NCI-H510A treated with DMSO at 0.1 percent for 48 hours (cell line): ENCODE measurements at places on chromosomes 4 and X.

GRCh38 chrX:41875142-41875541 is 48.2 kb downstream of the CASK start:
- no peak for DNase-seq

GRCh38 chrX:53281321-53281822 is at the start of gene IQSEC2:
IQSEC2 (minus strand) TSS chrX:53281584.
- DNase-seq = peak; percentile 6

GRCh38 chr4:73127839-73128453 is 58.4 kb upstream of the COX18 start:
- peak; percentile 16 for DNase-seq

DNA sequence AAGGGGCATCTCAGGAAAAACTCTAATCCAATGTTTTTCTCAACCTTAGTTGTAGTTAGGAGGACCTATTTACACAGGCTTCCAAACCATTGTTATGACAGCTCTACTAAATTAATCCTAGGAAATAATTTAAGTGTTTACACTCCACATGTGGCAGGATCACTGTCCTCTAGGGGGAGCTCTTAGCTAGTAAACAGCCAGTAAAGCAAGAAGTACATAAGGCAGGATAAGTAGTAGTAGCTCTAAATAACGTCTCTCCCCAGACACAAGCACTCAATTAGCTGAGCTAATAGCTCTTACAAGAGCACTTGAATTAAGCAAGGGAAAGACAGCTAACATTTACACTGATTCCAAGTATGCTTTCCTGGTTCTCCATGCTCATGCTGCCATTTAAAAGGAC is 37.3 kb downstream of the NUDT11 start:
- no peak for DNase-seq

GRCh38 chrX:130120321-130120731 is 10.0 kb upstream of the ELF4 start:
- DNase-seq = no peak

DNA sequence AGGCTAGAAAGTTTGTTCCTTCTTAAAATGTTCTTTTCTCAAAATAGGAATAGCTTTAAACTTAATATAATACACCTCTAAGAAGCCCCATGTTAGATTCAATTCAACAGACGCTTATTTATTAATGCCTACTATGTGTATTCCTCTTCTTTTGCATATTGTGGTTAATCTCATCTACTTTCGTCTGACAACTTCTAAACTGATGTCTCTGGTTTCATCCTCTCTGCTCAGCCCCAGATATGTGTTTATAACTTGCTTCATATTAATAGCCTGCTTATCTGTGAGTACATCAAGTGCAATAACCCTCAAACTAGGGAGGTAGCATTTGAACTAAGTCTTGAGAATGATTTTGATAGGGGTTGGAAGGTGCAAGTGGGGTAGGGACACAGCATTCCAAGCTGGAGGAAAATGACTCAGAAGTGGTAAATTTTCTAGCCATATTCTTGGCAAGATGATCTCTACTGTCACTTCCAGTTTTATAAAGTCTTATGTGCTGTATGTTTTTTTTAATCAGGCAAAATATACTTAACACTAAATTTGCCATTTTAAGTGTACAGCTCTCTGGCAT is 37.0 kb downstream of the STK26 start:
- no peak for DNase-seq

DNA sequence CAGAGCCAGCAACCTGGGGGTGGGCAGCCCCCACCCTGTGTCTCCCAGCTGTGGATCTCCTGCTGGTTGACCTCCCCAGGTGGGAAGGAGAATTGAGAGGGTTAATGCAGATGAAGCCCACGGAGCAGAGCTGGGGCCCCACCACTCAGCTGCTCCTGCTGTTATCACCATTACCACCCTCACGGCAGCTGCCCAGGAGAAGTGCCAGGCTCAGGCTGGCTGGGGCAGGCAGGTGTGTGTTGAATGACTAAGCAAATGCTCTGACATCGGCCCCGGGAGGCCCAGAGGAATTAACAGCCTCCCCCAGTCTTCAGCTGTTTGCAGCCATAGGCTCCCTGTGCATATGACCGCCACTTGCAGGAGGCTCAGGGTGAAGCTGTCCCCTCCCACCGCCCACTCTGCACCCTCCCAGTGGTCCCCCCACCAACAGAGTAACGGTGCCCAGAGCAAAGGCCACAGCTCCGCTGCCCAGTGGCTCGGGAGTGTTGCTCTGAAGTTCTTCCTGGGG is 133.8 kb downstream of the CPZ start:
- no peak for DNase-seq

DNA sequence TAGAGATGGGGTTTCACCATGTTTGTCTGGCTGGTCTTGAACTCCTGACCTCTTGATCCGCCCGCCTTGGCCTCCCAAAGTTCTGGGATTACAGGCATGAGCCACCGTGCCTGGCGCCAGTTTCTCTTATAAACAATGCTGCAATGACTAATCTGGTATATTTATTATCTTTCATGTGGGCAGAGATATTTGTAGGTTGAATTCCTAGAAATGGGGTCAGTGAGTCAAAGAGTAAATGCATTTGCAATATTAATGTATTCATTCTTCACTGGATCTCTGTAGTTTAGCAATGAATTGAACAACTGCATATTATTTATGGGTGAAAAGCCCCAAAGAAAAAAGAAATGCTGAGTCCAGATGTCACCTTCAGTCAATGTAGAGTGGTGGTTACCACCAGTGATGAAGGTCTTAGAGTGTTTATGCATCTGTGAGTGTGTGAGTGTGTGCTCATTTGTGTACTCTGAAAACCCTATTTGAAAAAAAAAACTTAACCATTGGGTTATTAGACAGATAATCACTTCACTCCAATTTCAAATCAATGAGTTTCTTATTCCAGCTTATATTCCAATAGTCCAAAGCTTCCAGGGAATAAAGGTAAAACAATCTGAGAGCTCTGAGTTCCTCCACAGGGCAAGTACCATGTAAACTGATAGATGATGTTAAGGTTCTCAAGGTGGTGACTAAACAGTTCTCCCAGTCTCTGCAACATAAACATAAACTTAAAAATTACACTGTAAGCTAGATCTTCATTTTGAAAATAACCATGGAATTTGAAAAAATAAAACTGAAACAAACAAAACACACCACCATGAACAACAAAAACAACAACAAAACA is 22.6 kb upstream of the CD38 start:
- DNase-seq = no peak

- DNase-seq = no peak
These were observed 380.1 kb downstream of the GASK1B start for GRCh38 chr4:157792716-157793115.

- no peak for DNase-seq
These were observed 35.7 kb downstream of the TMEM154 start for GRCh38 chr4:152644130-152644529.

GRCh38 chr4:38160487-38161207 is 200.4 kb downstream of the PTTG2 start:
- peak; percentile 87 for DNase-seq

DNA sequence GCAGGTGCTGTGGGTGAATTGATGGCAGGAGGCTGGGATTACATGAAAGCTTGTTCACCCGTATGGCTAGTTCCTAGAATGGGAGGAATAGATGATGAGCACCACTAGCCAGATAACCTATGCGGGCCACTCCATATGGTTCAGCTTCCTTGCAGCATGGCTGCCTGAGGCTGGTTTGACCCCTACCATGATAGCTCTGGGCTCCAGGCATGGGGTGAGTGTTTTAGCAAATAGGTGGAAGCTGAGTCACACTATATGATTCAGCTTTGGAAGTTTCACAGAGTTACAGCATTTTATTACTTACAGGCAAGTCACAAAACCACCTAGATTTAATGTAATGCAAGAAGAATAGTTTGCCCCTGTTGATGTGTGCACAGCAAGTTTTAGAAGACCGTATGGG is 603.2 kb downstream of the STIM2 start:
- no peak for DNase-seq

- no peak for DNase-seq
These were observed 22.6 kb upstream of the EGF start for GRCh38 chr4:109890076-109890475.

- no peak for DNase-seq
These were observed 31.6 kb upstream of the NR0B1 start for GRCh38 chrX:30340753-30341152.

DNA sequence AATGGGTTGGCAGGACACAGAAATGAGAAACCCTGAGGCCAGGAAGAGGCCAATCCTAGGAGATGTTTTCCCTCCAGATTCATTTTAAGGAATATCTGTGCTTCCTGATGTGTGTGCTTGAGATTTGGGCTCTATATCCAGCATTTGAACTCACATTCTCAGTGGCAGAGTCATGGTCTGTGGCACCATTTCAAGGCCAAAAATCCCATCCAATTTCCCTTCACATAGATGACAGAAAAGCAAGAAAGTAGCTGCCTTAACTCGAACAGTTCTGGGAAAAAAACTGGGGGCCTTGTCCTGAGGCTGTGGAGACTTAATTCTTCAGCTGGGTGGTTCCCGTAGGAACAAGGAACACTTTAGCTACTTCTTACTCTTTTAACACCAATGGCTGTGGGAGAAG is 27.4 kb downstream of the TAF7L start:
- DNase-seq = no peak

- no peak for DNase-seq
These were observed 24.6 kb downstream of the SEPTIN11 start for GRCh38 chr4:76974150-76974549.

GRCh38 chrX:82218361-82218760 is 1016.5 kb downstream of the SH3BGRL start:
- DNase-seq = no peak

- DNase-seq = no peak
These were observed 19.0 kb upstream of the PDE5A start for GRCh38 chr4:119647558-119647957.

DNA sequence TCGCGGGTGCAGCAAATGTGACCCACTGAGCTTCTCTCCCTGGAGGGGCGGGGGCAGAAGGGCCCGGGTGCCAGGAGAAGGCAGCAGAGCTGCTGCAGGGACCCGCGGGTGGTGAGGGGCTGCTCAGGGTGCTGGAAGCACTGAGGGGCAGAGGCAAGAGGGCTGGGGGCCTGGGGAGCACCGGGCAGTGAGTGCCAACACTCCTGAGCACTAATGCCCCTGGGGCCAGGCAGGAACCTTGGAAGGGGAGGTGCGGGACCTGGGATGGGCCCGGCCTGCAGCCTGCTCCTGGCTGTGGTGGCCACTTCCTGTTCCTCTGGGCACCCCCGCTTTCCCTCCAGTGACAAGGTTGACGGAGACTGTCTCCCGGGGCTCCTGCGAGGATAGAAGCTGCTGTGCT is 66.5 kb upstream of the ADRA2C start:
- no peak for DNase-seq

- DNase-seq = no peak
These were observed 144.8 kb downstream of the NWD2 start for GRCh38 chr4:37389366-37389765.

GRCh38 chr4:1974840-1975239 is 33.9 kb downstream of the NELFA start:
- no peak for DNase-seq

GRCh38 chrX:25427873-25428555 is 412.2 kb upstream of the ARX start:
- no peak for DNase-seq

DNA sequence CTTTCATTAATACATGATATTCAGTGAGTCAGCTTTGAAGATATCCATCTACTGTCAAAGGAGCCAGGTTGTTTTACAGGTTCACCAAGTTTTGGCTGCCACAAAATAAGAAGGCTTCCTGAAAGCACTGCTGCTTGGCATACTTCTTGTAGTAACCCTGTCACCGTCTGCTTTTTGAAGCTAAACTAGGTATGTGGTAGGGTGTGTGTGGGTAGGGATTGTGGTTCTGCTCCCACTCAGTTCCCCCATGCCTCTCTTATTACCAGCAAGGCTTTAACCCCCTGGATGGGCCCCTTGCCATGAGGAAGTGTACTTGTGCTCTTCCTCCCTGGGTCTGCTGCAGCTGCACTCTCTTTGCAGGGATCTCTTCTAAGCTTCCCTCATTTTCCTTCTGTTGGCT is 191.2 kb downstream of the BANK1 start:
- peak; percentile 1 for DNase-seq

- DNase-seq = no peak
These were observed 436.2 kb downstream of the FAT4 start for GRCh38 chr4:125750828-125751466.

DNA sequence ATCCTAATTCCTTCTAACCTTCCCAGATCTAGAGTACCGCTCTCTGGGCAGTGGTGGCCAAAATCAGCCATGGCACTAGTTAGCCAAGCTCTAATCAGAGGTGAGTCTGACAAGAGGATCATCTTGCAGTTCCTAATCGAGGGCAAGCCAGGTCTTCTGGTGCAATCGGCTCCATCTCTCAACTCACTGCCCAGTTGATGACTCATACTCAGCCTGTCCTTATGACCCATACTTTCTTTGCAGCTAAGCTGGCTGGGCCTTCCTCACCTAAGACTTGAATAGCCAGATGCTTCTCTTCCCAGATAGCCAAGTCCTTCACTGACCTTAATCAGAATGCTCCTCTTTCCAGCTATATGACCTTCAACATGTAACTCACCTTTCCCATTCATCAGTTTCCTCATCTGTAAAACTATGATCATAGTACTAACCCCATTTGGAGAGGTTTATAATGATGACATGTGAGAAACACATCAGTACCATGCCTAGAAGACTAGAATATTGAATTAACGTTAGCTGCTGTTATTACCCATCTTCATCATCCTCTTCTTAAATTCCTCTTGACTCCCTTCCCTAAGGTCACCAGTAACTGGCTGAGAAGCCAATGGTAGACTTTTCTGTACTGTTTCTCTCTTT is 57.1 kb downstream of the RELL1 start:
- DNase-seq = no peak

DNA sequence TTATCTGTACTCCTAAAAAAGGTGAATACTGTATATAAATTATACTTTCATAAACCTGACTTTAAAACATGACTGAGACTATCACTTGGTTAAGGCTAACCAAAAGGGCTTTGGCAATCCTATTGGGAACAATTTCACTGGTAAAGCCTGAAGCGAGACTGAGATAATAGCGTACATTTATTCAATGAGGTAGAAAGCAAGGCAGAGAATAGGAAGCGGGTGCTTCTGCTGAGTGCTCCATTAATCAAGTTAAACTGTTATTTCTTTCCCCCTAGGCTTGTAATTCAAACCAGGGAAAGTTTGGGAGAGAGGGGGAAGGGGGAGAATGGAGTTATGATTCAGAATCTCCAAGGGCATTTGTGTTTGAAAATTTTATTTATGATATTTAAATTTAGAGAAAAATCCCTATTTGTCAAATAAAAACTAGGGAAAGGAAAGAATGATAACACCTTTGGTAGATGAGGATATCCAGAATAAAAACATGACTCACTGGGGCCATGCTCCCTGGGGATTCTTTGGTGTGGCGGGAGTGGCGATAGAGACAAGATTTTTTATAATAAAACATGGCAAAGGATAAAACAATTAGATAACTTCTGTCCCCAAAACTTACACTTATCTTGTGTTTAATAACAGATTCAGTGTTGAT is 34.6 kb upstream of the SORBS2 start:
- no peak for DNase-seq
